ENCODE measurements at places on chromosomes 13 and 19.

DNA sequence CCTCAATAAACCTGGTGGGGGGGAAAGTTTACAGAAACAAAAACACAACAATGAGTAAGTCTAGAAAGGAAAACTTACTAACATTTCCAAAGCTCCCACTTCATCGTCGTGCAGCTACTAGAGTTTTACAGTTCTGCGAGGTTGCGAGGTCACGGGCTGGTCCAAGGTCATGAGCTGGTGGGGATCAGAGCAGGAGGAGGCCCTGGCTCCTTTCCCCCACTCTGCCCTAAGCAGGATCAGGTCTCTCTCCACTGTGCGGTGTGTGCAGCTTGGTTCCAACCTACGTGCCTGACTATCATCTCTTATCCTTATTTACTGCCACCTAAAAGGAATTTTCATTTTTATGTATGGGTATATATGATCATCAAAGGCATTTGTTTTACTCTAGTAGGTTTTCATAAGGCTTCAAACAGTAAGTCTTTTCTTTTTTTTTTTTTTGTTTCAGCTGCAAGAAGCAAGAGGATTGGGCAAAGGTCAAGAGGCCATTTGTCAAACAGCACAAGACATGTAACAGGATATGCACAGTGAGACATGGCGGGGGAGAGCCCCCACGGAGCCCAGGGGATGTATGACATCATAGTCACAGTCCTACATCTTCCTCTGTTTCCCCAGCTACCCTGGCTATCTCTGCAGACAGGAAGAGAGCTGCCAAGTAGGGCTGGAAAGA is 76.6 kb upstream of the POMP start:
- no peak for DNase-seq

DNA sequence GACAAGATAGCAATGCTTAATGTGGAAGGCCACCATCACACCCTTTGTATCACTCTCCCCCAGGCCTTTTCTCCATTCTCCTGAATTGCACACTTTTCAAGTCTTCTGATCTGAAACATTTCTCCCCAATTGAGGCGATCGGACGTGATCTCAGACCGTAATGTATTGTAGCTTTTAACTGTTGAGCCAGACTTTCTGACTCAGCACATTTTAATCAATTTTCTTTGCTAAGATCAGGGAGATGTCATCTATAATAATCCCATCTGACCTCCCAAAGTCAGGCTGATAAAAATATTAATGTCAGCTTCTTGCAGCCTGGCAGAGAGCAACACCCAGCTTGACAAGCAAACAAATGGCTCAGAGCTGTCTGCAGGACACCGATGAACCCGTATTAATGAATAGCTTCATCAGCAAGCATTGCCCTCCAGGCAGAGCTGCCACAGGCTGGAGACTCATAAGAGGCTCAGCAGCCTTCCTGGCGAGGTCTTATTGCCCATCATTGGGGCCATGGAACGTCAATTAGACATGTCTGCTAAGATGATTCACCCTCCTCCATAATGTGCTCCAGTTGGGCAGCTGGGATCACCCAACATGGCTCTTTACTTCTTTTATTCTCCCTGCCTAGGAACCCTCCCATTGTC is 60.2 kb upstream of the UQCRFS1 start:
- DNase-seq, result no peak

- DNase-seq, result no peak
These were observed 105.8 kb downstream of the LACC1 start for GRCh38 chr13:43985422-43986072.

GRCh38 chr13:51858433-51859247 is 3.1 kb upstream of the CCDC70 start:
- DNase-seq, result no peak

GRCh38 chr13:95530178-95530577 is 22.3 kb upstream of the CLDN10 start:
- DNase-seq, result no peak

GRCh38 chr19:1145635-1146411 is 28.2 kb downstream of the SBNO2 start:
- DNase-seq, result no peak

GRCh38 chr13:95553581-95554385 is 1.3 kb downstream of the CLDN10 start:
- no peak for DNase-seq

DNA sequence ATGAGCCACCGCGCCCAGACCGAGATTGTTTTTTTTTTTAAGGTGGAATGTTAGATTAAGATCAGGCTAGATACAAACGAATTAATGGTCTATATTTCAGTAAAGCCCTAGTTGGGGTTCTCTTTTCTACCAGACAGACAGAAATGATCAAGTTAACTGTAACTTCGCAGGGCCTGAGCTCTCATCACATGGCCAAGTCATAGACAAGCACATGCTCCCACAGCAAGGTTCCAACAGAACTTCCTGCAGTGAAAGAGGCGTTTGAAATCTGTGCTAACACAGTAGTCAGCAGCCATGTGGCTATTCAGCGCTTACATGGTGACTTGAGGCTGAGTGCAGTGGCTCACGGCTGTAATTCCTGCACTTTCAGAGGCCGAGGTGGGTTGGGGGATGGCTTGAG is 34.7 kb upstream of the SEMA6B start:
- DNase-seq, result no peak

DNA sequence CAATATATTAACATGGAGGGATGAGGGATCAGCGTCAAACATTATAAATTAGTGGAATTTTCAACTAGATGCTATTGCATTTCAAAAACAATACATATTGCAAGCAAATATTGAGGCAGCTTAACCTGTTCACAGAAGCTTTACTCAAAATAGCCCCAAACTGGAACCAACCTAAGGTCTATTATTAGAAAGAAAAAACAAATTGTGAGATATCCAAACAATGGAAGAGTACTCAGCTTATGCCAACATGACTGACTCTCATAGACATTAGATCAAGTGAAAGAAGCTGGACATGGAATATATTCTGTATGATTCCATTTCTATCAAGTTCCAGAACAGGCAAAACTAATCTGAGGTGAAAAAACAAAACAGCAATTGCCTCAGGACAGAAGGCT is 27.6 kb upstream of the NEK3 start:
- no peak for DNase-seq

Data from tibial artery (tissue), 4 donors.